ENCODE measurements at places on chromosomes 3 and 15.
A peak's percentile ranks its signal among the peaks of the same experiment; 100 is the strongest.

DNA sequence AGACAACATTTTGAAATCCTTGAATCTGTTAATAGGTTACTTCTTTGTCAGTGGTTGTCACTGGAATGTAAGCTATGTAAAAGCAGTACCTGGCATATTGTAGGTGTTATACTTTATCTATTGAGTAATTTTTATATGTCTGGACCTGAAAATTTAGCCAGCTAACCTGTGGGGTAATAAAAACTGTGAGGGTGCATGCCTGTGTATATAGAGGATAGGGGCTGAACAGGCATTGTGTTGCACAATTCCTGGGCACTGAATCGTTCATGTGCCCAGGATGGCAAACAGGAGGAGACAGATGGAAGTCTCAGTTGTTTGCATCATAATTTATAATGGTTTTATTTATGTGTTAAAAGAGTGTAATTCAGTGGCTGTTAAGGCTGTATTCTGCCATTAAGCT, 67.1 kb downstream of the ARMC8 start:
- no peak for DNase-seq

GRCh38 chr15:70486451-70487386, 276.6 kb downstream of the UACA start:
- DNase-seq, result peak; percentile 51

- no peak for DNase-seq
Measured at GRCh38 chr15:40929660-40930429, 705 bp downstream of the DLL4 start.

- no peak for DNase-seq
Measured at GRCh38 chr15:84953136-84953535, 28.5 kb upstream of the PDE8A start.

GRCh38 chr3:147940405-147941193, 531.4 kb downstream of the ZIC1 start:
- no peak for DNase-seq

DNA sequence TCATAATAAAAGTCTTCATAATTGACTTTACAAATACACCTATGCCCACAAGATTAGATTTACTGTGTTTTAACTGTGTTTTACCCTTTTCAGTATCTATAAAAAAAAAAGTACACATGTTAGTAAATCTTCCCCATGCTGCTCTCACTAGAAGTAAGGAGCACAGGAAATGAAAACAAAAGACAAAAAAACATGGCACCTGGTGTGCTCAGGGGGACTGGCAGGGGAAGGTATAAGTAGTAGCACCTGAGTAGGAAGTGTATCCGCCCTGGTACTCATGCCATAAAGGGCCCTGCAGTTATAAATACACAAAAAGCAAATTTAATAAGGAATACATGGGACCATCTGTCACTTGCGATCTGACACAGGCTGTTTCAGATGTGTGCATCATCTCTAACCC, 8.9 kb upstream of the ALDH1A2 start:
- DNase-seq, result no peak

DNA sequence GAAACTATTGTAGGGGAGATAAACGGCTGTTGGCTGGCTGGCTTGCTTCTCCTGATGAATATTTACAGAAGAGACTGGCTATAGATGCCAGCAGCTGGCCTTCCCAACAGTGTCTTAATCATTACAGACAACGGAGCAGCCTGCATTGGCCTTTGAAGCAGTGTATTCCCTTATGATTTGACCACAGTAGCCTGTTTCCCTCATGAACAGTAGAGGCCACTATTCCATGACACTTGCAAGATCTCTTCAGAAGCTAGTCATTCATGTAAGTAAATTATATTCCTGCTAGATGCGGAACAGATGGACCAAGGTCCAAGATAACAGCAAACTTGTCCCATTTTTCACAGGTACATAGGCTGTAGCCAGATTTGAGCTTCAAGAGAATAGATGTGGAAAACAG, 47.3 kb downstream of the TMCO5A start:
- DNase-seq, result no peak

DNA sequence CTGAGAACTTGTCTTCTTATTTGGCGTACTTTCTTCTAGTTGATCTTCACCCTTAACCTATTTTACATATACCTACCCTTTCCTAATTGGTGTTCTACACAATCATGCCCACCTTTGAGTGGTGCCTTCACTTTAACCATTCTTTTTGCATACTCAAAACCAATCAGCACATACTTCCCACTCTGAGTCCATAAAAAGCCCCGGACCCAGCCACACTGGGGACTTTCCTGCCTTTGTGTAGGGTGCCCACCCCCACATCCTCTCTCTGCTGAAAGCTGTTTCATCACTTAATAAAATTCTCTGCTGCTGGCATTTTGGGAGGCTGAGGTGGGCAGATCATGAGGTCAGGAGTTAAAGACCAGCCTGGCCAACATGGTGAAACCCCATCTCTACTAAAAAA, 15.9 kb upstream of the CHST2 start:
- DNase-seq, result no peak

GRCh38 chr3:87727783-87728182, 331.0 kb downstream of the CGGBP1 start:
- DNase-seq, result no peak

- no peak for DNase-seq
Measured at GRCh38 chr3:8709287-8709686, 24.3 kb upstream of the CAV3 start.

- DNase-seq, result no peak
Measured at GRCh38 chr3:50275996-50276761, 2.7 kb upstream of the LSMEM2 start.

DNA sequence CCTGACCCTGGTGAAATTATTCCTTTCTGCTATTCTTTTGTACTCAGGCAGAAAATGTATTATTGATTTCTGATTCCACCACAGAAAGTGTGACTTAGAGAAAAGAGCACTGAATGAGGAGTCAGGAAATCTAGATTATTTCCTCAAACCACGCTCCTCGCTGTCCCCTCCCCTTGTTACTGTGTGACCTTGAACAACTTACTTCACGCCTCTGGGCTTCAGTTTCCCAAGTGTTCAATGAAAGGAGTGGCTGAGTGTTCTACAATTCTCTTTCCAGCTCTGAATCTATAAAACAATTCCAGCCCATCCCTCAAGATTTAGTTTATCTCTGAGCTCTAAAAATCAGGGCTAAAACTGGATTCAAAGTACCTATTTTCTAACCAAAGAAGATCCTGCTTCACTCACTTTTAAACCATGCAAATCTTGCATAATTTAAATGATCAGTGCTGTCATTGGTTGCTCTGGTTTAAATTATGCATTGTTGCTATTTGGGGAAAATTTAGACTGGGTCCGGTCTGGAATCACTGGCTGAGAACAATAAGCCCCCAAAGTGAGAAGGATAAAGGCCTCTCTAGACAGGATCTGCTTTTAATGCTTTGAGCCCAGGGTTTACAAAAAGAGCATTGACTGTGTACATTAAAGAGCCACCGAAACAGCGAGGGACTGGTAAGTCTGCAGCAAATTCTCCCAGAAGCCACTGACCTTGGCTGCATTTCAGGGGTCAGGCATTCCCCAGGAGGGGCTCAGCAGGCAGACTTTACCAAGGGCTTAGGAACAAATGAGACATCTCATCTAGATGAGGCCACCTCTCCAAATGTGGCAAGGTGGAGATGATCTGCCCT, 3.2 kb downstream of the TNIK start:
- no peak for DNase-seq

- no peak for DNase-seq
Measured at GRCh38 chr3:130088061-130088460, 6.4 kb downstream of the ALG1L2 start.

DNA sequence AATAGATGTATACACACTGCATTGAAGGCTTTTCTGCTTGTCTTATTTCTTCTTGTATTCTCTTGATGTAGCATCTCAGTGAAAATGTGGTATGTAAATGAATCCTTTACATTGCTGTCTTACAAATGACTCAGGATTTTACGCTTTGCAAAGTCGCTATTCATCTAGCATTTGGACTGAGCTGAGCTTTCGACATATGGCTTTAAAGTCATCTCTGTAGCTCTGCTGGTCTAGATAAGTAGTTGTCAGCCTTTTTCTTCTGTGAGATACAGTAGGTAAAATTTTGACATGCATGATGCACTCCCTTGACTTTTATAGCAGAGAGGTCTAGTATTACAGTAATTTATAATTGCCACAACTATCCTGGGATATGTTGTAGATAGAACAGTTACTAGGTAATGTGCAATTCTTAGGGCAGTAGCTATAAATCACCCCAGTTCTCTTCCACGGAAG, 16.8 kb downstream of the MEF2A start:
- DNase-seq, result no peak

DNA sequence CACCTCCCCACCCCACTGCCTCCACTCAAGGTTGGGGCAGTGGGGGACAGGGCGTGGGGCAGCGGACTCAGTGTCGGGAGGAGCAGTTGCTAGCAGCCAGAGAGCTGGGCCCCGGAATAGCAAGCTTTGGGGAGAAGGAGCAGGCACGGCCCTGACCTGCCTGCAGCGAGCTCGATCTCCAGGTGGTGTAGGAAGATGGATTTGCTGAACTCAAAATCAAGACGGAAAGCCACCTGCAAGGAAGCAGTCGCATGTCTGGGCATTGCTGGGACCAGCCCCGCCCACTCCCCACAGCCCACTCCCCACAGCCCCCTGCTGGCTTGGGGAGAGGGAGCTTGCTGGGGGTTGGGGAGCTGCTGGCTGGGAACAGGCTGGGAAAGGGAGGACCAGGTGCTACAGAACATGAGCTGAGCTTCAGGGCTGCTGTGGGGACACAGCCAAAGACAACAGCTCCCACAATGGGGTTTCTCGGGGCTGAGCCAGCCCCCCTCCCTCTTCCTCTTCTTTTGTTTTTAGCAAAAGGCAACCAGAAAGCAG, 38.0 kb downstream of the FEM1B start:
- no peak for DNase-seq

- DNase-seq, result no peak
Measured at GRCh38 chr15:100334905-100335304, 6.9 kb downstream of the ADAMTS17 start.

DNA sequence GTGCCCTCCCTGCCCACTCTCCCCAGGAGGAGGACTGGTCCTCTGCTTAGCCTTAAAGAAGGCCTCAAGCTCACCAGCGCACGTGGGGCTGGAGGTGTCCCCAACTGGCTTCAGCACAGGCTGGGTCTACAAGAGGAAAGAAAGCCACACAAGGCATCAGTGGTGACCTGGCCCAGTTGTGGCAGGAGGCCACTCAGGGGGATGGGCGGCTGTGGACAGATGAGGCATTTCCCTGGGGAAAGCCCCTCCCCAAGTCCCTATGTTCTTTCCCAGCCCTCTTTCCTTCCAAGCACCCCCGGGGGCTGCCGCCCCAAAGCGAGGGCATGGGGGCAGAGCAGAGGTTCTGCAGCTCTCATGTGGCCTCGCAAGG, 155.2 kb upstream of the TLE3 start:
- DNase-seq, result no peak
